AG09319 (cell line): ENCODE measurements at places on chromosomes 7 and 10.

DNA sequence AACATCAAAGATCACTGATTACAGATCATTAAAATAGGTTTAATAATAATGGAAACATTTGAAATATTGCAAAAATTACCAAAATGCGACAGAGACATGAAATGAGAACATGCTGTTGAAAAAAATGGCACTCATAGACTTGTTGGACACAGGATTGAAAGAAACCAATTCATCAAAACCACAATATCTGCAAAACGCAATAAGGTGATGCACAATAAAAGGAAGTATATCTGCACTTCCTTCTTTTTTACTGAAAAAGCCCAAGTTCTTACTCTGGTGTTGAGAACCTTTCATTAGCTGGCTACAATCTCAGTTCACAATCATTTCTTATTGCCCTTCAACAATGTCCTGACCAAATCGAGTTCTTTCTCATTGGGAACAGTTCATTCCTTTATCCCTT lies 28.7 kb downstream of the TMEM106B start:
- no peak for DNase-seq

GRCh38 chr7:140639366-140640053 lies 1.1 kb downstream of the DENND2A start:
- no peak for DNase-seq

DNA sequence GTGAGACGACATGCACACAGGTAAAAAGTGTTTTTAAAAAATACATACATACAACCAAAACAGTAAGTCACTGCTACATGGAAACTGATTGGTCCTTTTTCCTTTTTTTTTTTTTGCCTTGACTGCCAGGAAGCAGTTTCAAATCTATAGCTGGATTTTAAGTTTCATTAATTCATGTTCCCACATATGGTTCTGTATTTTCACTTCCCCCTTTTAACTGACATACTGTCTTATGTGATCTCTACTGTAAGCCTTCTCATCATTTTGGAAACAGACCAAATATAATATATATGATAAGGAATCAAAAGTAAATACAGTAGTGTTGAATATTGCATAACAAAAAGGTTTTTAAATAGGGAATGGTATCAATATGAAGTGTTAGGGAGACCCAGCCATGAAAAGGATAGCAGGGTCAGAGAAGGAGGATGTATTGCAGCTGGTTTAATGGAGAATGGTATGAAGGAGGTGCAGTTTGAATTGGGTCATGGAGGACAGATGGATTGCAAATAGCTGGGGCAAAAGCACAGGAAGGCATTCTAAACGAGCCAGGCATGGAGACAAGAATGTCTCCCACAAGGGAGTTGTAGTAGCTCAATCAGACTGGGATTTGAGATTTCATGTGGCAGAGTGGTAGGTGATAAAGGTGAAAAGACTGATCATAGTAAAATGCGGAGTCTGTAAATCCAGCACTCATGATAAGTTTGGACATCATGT lies 5.4 kb downstream of the CAV1 start:
- DNase-seq: no peak

GRCh38 chr10:4652111-4653010 lies 173.6 kb upstream of the AKR1E2 start:
- DNase-seq: no peak

DNA sequence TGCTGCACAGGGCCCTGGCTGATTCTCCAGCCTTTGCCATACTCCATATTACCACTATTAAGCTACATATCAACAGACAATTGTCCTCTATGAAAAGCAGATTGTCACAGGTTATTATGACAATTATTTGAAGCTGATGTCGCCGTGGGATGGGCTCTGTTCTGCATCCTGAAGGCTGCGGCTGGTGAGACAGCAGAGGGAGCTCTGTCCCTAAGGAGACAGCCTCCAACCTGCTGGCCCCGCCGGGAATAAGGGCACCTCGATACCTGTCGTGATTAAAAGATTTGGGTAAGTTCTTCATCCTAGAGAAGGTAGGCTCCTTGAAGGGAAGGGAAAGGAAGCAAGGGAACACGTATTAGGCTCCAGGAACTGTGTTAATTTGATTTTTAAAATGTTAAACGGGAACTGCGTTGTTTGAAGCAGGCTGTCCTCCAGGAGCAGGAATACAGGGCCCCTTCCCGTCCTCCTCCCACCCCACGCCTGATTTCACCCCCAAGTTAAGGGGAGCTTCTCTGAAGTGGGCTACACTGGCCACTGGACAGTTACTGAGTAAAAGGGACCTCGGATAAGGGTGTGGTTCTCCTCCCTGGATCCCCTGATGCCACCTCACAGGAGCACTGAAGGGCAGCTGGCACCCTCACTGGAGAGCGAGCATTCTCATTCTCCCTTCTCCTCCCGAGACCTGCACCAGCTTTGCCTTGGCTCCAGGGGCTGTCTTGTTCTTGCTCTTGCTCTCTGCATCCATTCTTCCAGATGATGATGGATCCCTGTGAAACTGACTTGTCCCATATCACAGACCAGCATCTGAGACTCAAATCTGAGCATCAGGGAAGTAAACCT lies 11.8 kb upstream of the TIAL1 start:
- no peak for DNase-seq

GRCh38 chr10:32377458-32378259 lies 30.7 kb upstream of the EPC1 start:
- no peak for DNase-seq

GRCh38 chr10:44198096-44198779 lies 186.7 kb downstream of the CXCL12 start:
- peak; percentile 64 for DNase-seq

GRCh38 chr10:80068270-80068669 lies 10.2 kb upstream of the TMEM254 start:
- no peak for DNase-seq

GRCh38 chr7:52463341-52463740 lies 572.1 kb upstream of the POM121L12 start:
- no peak for DNase-seq

- DNase-seq: no peak
These were observed 214.8 kb upstream of the ADO start for GRCh38 chr10:62589689-62590088.

DNA sequence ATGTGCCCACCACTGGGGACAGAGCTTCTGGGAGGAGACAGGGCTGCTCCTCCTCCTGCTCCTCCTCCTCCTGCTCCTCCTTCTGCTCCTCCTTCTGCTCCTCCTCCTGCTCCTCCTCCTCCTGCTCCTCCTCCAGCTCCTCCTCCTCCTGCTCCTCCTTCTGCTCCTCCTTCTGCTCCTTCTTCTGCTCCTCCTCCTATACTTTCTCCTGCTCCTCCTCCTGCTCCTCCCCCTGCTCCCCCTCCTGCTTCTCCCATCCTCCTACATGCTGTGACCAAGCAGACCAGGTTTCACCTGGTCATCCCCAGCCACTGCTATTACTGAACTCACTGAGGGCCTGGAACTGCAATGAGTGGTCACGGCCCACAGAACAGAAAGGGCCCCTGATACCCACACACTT lies 154.0 kb upstream of the PPP2R2D start:
- DNase-seq: no peak

GRCh38 chr10:122541541-122542002 lies 19.0 kb upstream of the DMBT1 start:
- no peak for DNase-seq

- DNase-seq: no peak
These were observed 95.2 kb upstream of the EGR2 start for GRCh38 chr10:62911210-62911963.

- no peak for DNase-seq
These were observed 318.5 kb downstream of the WDR37 start for GRCh38 chr10:1374511-1375345.

DNA sequence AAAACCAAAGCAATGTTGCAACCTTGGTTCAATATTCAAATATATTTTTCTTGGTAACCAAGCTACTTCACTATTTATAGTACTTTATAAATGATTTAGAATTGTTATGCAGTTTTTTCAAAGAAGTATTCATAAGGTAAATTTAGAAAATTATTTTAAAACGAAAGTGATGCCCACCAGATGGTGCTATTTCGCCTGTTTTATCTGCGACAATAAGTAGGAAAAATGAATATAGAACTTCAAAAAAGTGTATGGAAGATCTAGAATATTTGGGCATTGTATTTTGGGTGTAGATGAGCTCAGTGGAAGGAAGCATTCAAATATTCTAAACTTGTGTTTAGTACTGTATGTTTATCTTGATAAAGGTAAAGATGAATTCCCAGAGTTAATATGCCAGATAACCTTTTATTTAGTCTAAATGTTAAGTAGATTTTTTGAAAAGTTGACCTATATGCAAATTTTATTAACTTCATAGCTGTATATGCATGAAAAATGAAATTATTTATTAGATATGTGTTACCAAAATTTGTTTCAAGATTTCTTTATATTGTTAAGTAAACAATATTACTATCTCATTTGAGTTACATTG lies 93.2 kb downstream of the ADK start:
- DNase-seq: peak; percentile 34

- no peak for DNase-seq
These were observed 5.1 kb downstream of the SGMS1 start for GRCh38 chr10:50618624-50619023.

DNA sequence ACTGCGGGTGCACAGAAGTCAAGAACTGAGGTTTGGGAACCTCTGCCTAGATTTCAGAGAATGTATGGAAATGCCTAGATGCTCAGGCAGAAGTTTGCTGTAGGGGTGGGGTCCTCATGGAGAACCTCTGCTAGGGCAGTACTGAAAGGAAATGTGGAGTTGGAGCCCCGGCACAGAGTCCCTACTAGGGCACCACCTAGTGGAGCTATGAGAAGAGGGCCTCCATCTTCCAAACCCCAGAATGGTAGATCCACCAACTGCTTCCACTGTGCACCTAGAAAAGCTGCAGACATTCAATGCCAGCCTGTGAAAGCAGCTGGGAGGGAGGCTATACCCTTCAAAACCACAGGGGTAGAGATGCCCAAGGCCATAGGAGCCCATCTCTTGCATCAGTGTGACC lies 1336.0 kb upstream of the CELF2 start:
- no peak for DNase-seq

- DNase-seq: no peak
These were observed 192.9 kb downstream of the PTPN20 start for GRCh38 chr10:47104151-47104605.

- DNase-seq: peak; percentile 66
These were observed 6.5 kb downstream of the DUSP5 start for GRCh38 chr10:110504111-110504735.

- no peak for DNase-seq
These were observed 67.5 kb upstream of the SORCS1 start for GRCh38 chr10:107232013-107232412.

- no peak for DNase-seq
These were observed 21.3 kb upstream of the EVX1 start for GRCh38 chr7:27221201-27221797.
